EL (cell line): ENCODE measurements at places on chromosomes 1 and 21.

DNA sequence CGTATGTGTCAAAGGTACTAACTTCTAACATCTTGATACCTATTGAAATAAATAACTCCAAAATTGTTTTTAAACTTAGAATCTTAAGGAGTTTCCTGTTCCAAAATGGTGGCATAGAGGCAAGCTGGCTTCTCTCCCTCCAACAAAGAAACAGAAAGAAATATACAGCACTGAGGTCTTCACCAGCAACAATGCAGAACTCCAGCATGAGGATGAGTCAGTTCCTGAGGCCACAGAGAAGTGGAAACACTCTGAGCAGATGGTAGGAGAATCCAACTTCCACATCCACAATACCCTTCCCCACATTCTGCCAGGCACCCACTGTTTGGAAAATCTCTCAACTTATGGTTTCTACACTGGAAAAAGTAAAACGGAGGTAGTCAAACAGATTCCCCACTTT lies 12.2 kb upstream of the PPIH start:
- peak; percentile 4 for DNase-seq

DNA sequence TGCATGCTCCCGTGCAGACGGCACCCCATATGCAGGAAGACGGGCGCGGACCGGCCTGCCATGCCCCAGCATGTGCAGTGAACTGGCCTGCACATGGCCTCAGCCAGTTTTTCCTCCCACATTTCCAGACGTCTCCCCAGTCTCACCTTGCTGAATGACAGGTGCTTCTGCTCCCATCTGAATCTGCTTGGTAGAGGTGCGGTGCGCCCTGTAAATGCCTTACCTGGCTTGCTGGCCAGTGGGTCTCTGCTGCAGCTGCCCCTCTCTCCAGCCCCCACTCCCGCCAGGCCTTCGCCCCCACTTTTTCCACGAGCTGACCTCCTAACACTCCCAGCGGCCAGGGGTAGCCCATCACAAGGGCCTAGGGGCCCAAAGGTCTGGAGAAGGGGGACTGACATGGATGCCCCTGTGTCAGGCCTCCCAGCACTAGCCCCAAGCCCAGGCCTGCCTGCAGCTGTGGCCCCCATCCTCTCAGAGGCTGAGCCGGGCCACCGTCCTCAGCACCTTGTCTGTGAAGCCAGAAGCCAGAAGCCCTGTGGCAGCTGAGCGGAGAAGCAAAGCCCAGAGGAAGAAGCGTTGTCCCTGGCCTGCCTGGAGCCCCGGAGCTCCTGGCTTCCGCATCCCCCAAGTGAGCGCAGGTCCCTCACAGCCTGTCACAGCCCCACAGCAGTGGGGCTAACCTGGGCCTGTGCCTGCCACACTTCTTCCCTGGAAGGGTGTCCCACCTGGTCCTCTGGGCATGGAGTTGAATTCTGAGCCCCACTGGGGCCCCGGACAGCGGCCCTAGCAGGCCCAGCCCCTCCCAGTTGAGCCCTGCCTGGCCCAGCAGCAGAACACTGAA lies 3.7 kb upstream of the SLC19A1 start:
- DNase-seq: no peak

- peak; percentile 80 for DNase-seq
Observed at GRCh38 chr1:91830242-91831131, 55.5 kb downstream of the TGFBR3 start.

GRCh38 chr1:46611691-46612221 lies 4.9 kb downstream of the MOB3C start:
- DNase-seq: peak; percentile 74

- DNase-seq: peak; percentile 99
Observed at GRCh38 chr1:204417074-204417997, 5.7 kb upstream of the PPP1R15B start.

- peak; percentile 62 for DNase-seq
Observed at GRCh38 chr1:247281001-247281574, 25.2 kb downstream of the VN1R5 start.

- peak; percentile 14 for DNase-seq
Observed at GRCh38 chr1:215888159-215888558, 321.1 kb downstream of the KCTD3 start.

DNA sequence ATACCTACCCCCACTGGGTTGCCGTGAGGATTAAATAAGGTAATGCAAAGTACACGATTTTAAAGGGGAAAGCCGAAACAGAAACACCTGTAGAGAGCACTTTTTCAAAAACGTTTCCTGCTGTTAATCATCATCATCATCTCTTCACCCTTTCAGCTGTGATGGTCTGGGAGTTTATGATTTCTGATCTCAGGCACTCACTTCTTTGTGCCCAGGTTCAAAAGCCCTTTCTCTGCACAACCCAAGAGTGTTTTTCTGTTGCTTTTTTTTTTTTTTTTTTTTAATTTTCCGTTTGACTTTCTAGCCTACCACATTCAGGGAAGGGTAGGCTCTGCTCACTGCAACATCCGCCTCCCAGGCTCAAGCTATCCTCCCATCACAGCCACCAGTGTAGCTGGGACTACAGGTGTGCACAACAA lies 936 bp upstream of the UBXN11 start:
- DNase-seq: no peak
